ENCODE measurements at places on chromosomes 3 and 15.
A peak's percentile ranks its signal among the peaks of the same experiment; 100 is the strongest.

DNA sequence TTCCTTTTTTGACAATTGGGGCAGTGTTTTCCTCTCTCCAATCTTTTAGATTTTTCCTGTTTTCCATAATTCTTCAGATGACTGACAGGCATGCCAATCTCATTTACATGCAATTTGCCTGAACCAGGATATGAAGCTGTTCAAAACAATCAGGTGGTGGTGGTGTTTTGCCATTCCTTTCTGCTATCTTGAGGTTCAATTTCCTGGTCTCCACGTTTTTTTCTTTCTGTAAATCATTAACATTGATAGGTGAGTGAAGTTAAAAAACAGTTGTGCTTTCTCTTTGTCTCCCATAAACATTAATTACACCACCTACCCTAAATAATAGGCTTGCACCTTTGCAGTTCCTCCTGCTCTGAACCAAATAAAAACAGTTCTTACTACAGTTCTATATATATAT, 49.1 kb downstream of the C2CD4A start:
- DNase-seq, result no peak

DNA sequence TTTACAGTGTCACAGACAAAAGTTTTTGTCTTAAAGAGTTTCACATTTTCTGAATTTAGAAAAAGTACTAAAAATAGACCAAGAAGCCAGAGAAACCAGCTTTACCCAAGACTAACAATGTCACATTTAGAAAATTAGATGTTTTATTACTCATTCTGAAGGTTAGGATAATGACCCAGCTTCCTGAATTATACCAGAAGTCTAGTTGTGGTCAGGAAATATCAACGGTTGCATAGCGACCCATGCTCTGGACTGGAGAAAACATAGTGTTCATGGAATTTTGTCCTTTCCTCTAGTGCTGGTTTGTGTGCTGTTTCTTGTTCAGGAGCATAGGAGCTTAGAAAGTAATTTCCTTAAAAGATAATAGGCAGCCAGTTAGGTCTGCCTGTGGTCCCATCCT, 59.0 kb downstream of the DPPA2 start:
- no peak for DNase-seq

- no peak for DNase-seq
Observed at GRCh38 chr3:1191026-1191425, 98.2 kb downstream of the CNTN6 start.

- no peak for DNase-seq
Observed at GRCh38 chr3:78895528-78895927, 872.3 kb downstream of the ROBO1 start.

- DNase-seq, result no peak
Observed at GRCh38 chr3:128804811-128805155, 74.6 kb upstream of the ACAD9 start.

DNA sequence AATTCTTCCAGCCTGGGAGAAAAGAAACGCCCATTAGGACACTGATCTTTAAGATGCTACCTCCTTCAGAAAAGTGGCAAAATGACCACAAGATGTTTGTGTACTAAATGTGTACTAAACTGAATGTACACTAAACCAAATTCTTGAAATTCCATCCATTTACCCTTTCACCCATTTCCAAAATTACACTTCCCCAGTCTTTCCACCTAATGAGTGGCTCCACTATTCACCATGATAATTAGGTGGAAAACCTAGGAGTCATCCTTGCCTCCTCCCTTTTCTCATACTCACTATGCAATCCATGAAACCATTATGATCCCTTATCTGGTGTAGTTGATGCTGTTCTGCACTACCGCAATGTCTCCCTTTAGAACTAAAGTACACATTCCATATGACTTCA, 452.1 kb upstream of the THBS1 start:
- no peak for DNase-seq

GRCh38 chr3:43687499-43687811, 3.3 kb upstream of the ABHD5 start:
- DNase-seq, result no peak

DNA sequence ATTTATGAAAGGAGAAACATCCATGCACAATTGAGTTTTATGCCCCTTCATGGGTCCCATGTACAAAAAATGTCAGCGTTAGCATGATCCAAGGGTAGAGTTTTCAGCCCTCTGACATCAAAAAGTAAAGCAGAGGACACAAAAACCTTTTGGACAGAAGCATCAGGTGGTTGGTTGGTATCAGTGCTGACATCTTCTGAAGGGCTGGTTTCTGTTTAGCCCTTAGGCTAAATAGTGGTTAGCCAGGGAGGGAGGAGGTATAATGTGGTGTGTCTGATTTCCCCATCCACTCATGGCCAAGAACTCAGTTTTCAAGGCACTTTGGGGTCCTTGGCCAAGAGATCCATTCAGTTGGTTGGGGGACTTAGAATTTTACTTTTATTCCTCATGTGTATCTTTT, 16.5 kb downstream of the CCDC66 start:
- DNase-seq, result no peak

GRCh38 chr3:114336122-114336697, 42.4 kb downstream of the TIGIT start:
- DNase-seq, result no peak

GRCh38 chr3:59791774-59792308, 742.0 kb upstream of the CFAP20DC start:
- DNase-seq, result no peak

DNA sequence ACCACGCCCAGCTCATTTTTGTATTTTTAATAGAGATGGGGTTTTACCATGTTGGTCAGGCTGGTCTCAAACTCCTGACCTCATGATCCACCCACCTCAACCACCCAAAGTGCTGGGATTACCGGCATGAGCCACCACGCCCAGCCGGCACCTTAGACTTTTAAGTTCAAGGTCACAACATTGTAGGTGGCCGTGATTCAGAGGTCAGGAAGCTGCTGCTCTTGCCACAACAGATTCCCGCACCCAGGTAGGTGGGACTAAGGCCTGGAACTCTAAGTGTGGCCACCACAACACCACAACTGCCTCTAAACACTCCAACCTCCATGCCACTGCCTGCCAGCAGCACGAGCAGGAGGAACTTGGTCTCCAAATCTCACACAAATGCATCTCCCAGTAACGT, 196.8 kb downstream of the STT3B start:
- no peak for DNase-seq

GRCh38 chr3:121431726-121432517, 113.9 kb downstream of the POLQ start:
- DNase-seq, result no peak

DNA sequence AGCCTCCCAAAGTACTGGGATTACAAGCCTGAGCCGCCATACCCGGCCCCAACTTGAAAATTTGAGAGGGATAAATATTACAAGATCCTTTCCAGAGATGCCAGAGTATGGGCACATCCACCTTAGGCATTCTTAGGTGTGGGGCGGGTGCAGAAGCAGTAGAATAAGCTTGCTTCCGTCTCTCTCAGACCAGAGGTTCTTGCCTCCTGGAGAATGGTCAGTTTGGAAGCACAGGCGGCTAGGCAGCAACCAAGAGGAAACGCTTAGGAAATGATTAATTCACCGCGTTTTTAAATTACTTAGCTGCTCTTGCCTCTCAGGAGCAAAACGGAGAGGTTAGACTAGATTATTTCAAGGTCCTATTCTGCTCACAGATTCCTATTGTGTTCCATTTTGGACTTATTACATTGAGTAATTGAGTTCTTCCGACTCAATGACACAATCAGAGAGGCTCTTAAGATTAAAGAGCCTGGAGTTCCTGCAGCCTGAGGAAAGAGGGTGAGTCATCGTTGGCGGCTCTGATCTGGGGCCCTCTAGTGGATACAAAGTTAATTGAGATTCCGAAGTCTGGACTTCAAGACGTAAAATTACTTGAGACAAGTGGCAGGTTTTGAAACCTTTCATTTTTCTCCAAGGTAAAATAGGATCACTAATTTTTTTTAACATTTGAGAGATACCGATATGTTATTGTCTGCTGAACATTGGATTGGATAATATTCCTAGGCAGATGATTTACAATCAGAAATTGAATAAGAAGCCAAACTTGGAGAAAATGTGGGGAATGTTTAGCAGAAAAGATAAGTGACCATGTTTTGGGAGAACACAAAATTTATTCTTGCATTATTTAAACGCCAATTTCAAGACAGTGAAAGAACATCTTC, 5.8 kb upstream of the TOPAZ1 start:
- DNase-seq, result peak; percentile 13

DNA sequence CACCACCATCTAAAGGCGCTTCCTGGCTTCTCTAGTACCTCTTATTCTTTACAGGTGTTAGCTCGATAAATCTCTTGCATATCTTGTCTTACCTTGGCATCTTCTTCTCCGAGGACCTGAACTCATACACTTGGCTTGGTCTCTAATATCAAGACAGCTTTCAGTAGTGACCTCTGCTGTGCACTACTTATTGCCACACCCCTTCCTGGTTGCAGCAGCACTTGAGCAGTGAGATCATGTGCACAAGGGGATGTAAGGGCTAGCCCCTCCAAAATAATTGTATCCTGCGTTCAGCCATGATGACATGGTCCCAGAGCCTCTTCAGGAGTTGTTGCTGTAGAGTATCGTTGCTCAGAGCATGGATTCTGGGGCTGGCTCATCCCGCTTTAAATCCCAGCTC, 1.3 kb upstream of the PLA1A start:
- no peak for DNase-seq

DNA sequence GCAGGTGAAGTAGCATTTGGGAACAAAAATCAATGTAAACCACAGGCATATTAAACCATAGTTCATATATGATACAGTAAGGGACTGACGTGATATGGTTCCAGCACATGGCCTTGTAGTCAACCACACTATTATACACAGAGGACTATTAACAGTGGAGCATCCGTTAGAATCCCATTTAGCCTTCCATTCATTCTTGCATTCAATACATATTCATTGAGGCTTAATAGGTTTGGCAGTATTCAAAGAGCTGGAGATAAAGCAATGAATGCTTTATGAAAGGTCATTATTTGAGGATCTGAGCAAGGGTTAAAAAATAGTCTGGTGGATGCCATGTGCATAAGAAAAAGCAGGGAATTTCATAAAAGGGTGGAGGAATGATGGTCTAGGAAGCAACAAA, 89.1 kb downstream of the MME start:
- no peak for DNase-seq

- DNase-seq, result no peak
Observed at GRCh38 chr3:145900056-145900829, 260.7 kb downstream of the PLOD2 start.

DNA sequence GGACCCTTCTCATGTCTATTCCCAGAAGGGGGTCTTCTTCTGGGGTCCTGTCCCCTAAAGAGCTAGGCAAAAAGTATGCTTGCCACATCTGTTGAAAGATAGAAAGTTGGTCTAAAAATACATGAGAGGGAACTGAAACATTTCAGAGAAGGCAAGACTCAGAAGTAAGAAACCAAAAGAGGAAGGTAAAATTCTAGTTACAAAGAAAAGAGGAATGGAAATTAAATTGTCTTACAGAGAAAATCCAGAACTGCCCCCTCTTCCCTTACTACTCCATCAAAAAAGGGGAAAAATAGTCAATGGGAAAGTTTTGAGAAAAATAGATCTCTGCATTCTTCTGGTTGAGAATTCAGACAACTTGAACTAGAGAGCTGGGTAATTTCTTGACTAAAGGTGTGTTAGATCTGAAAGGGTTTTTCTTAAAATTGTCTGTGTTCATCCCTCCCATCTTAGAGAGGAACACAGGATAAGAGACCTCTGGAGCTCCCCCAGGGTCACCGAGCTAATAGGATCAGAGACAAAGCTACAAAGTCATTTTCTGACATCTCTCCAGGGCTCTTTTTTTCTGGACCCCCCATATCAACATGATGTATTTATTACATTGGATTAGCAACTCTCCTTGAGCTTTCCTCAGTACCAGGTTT, 32.3 kb upstream of the CCR2 start:
- no peak for DNase-seq

- DNase-seq, result no peak
Observed at GRCh38 chr3:118987477-118987876, 47.2 kb downstream of the IGSF11 start.

DNA sequence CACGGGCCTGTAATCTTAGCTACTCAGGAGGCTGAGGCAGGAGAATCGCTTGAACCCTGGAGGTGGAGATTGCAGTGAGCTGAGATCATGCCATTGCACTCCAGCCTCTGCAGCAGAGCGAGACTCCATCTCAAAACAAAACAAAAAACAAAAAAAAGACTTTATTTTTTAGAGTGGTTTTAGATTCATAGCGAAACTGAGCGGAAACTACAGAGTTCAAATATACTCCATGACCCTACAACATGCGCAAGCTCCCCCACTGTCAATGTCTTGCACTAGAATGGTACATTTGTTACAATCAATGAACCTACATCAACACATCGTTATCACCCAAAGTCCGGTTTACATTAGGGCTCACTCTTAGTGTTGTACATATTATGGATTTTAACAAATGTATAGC, 2.2 kb upstream of the CRTAP start:
- DNase-seq, result no peak

GRCh38 chr3:30606301-30607031, at the start of gene TGFBR2:
TSS of gene TGFBR2 (plus strand) at chr3:30606601. CDS start at chr3:30606884, 283 bp downstream.
- peak; percentile 53 for DNase-seq

DNA sequence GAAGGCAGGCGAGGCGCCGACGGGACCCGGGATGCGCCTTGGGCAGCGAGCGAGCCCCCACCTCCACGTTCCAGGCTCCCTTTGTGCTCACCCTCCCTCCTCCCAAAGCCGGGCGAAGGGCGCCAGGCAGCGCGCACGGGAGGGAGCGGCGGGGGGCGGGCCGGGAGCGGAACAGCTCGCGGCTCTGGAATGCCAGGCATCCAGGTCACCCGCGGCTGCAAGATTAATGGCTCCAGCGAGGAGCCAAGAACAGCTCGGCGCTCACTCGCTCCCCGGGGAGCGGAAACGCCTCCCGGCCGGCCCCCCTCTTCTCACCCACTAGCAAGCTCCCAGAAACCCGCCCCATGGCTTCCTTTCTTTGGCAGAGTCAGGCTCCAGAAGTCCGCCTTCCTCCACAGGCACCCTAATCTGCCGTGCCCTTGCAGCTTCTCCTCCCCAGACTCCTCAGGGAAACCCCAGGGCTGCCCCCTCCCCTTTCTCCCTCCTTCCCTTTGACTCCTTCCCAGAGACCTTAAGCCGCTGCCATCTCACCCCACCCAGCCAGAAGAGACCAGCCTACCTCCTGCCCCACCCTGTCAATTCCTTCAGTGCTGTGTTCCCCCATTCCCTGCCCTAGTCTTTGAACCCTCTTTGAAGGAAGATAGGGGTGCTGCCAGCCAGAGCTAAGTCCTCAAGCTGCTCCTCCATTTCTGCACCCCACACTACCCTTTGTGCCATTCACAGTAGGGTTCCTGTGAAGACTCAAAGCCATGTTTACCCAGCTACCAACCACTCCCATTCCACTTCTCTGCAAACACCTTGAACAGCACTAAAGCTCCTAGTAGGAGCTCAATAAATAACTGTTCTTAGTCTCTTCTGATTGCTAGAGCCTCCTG, 9.9 kb downstream of the AMOTL2 start:
- no peak for DNase-seq

Data from stimulated activated CD4-positive, alpha-beta T cell treated with anti-CD3 and anti-CD28 coated beads, Interleukin-1b, Interleukin-23, amount 100 ng/mL, for 1 hour (primary cell).